ENCODE measurements at places on chromosomes 16 and 17.

GRCh38 chr16:1731603-1732002 lies 25.6 kb downstream of the MAPK8IP3 start:
- H3K4me3 ChIP-seq: no peak overlapping the region
- DNase-seq: no peak
- no peaks in the 10 kb centered on the region for H3K27me3 ChIP-seq
- H3K4me1 ChIP-seq: no peaks in the 10 kb centered on the region

DNA sequence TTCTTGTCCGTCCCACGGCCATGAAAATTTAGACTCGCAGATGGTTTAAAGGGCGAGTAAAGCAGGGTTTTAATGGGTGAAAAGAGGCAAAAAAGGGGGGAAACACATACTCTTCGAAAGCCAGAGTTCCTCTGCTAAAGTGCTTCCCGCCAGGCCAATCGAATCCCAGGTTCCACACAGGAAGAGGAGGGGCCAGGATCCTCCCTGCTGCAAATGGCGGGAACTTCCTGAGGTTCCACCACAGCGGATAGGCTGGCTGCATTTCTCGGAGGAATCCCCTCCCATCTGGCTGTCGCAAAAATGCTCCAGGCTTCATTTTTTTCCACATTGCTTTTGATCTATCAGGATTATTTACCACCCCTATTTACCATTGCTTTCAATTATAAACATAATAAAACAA lies 670.1 kb upstream of the CA10 start:
- no peaks in the 10 kb centered on the region for H3K27me3 ChIP-seq
- H3K27ac ChIP-seq: no peak overlapping the region
- no peak overlapping the region for H3K4me3 ChIP-seq
- DNase-seq: no peak
- H3K36me3 ChIP-seq: no peaks in the 10 kb centered on the region
- H3K4me1 ChIP-seq: no peaks in the 10 kb centered on the region

GRCh38 chr17:56350592-56350991 lies 197.3 kb downstream of the ANKFN1 start:
- H3K36me3 ChIP-seq: no peaks in the 10 kb centered on the region
- H3K4me3 ChIP-seq: no peak overlapping the region
- no peaks in the 10 kb centered on the region for H3K27me3 ChIP-seq
- H3K27ac ChIP-seq: no peak overlapping the region

DNA sequence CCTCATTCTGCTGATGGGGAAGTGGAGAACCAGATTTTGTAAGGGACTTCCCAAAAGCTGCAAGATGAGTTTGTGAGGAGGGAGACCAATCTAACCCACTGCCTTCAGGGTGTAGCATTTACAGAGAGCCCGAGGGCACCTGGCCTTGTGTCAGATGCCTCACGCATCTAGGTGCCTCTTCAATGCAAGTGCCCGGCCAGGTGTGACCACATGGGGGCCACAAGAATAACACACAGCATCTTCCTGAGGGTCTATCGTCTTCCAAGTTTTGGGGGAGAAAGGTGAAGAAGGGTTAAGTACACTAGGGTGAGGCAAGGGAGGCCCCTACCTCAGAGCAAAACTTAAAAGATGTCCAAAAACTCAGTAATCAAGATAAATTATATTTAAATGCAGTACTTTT lies 401.7 kb upstream of the CDH5 start:
- no peak overlapping the region for H3K27ac ChIP-seq
- H3K27me3 ChIP-seq: no peaks in the 10 kb centered on the region
- no peaks in the 10 kb centered on the region for H3K36me3 ChIP-seq

GRCh38 chr16:79463841-79464240 lies 136.7 kb downstream of the MAF start:
- DNase-seq: no peak
- H3K36me3 ChIP-seq: no peaks in the 10 kb centered on the region
- H3K27me3 ChIP-seq: no peaks in the 10 kb centered on the region
- no peaks in the 10 kb centered on the region for H3K4me1 ChIP-seq
- H3K4me3 ChIP-seq: no peak overlapping the region

- no peaks in the 10 kb centered on the region for H3K36me3 ChIP-seq
- no peaks in the 10 kb centered on the region for H3K4me1 ChIP-seq
- no peak overlapping the region for H3K27ac ChIP-seq
- no peak for DNase-seq
- no peak overlapping the region for H3K4me3 ChIP-seq
- H3K27me3 ChIP-seq: no peaks in the 10 kb centered on the region
Observed at GRCh38 chr17:14448818-14449217, 147.9 kb downstream of the HS3ST3B1 start.

- no peaks in the 10 kb centered on the region for H3K36me3 ChIP-seq
- H3K27me3 ChIP-seq: no peaks in the 10 kb centered on the region
- no peaks in the 10 kb centered on the region for H3K4me1 ChIP-seq
- H3K4me3 ChIP-seq: no peak overlapping the region
- no peak for DNase-seq
Observed at GRCh38 chr17:62668091-62668804, 40.8 kb downstream of the MRC2 start.

GRCh38 chr16:86532526-86532815 lies 22.1 kb downstream of the FOXF1 start:
- H3K4me1 ChIP-seq: no peaks in the 10 kb centered on the region
- no peak overlapping the region for H3K4me3 ChIP-seq
- no peaks in the 10 kb centered on the region for H3K36me3 ChIP-seq
- no peak for DNase-seq
- no peaks in the 10 kb centered on the region for H3K27me3 ChIP-seq

All from neural progenitor cell (in vitro differentiated cells).